ENCODE measurements at places on chromosomes 1 and 21.

DNA sequence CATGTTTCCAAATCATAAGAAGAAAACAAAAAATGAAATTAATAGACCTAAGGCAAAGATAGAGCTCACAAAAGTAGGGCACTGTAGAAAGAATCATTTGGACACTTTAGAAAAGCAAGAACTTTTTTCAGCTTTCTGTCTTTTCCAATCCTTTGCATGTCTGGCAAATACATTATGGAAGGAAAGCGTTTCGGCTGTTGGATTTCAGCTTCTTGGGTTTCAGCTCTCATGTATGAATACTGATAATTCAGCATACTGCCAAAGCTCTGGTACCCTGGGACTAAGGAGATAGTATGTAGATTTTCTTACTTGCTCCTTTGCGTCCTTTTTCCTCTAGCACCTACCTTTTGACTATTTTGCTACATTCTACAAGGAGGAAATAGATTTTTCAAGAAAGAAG lies 375.9 kb downstream of the BRINP3 start:
- peak overlapping the region; percentile 84 for H3K27ac ChIP-seq
- no peaks in the 10 kb centered on the region for H3K36me3 ChIP-seq
- no peak for DNase-seq
- H3K4me1 ChIP-seq, result peaks cover 14% of the 10 kb centered on the region
- H3K4me3 ChIP-seq, result no peak overlapping the region

DNA sequence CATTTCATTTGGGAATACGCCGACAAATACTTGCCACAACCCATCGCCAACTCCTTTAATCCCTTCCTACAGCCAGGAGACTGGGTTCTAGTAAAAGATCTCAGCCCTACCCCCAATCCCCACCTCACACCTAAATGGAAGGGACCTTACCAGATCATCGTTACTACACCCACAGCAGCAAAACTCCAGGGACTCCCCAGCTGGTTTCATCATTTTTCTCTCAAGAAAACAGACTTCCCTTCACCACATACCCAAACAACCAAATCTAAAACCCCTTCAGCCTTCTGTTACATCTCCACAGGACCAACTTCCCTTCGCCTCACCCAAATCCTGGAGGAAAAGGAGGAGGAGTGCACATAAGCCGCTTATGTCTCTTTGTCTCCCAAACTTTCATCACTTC lies 23.7 kb upstream of the SLC2A5 start:
- no peak overlapping the region for H3K4me3 ChIP-seq
- H3K27me3 ChIP-seq, result no peaks in the 10 kb centered on the region
- no peak for DNase-seq
- H3K36me3 ChIP-seq, result no peaks in the 10 kb centered on the region
- no peak overlapping the region for H3K27ac ChIP-seq

GRCh38 chr1:159436469-159436868 lies 3.1 kb upstream of the OR10J1 start:
- DNase-seq, result no peak
- H3K4me1 ChIP-seq, result no peaks in the 10 kb centered on the region
- H3K27me3 ChIP-seq, result no peaks in the 10 kb centered on the region
- no peak overlapping the region for H3K27ac ChIP-seq
- H3K4me3 ChIP-seq, result no peak overlapping the region

DNA sequence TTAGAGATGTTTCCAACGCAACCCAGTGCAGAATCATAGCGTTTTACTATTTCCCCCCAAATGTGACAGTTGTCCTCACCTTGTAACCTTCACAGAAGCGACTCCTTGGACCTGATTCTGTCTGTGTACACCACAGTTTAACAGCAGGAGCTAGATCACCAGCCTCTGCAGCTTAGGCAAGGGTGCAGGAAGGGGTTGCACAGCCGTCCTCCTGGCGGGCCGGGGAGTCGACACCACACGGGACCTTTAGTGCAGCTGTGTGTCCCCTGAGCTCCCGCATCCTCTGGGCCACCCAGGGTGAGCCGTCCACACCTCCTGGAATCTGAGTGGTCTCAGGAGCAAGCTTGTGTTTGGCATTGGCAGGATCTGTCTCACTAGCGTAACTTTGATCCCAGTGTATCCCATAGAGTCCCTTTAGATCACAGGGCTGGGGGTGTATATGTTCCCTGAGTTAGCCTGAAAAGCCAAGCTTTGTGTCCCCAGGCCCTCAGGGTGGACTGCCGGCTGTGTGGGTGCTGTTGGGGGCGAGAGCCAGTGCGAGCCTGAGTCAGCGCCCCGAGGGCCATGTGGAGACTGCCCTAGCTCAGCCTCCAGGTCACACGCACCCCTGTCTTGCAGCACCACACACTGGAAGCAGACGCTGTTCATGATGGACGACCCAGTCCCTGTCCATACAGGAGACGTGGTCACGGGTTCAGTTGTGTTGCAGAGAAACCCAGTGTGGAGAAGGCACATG lies 27.5 kb downstream of the PRMT2 start:
- H3K27me3 ChIP-seq, result no peaks in the 10 kb centered on the region
- no peaks in the 10 kb centered on the region for H3K4me1 ChIP-seq
- no peaks in the 10 kb centered on the region for H3K36me3 ChIP-seq
- H3K4me3 ChIP-seq, result no peak overlapping the region

GRCh38 chr21:35408401-35408800 lies 359.3 kb upstream of the RUNX1 start:
- H3K27ac ChIP-seq, result no peak overlapping the region
- DNase-seq, result no peak
- no peaks in the 10 kb centered on the region for H3K27me3 ChIP-seq

DNA sequence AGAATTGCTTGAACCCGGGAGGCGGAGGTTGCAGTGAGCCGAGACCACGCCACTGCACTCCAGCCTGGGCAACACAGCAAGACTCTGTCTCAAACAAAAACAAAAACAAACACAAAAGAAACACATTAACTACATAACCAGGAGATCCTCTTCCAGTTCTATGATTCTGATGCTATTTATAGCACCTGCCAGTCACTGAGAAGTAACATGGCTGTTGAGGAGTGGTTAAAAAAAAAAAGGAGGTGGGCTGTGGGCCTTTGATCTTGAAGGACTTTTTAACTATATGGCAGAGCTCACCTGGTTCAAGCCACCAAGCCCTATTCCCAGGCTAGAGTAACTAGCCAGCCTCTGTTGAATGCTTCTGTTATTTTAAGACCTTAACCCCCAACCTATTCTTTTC lies 148.8 kb downstream of the ZBTB18 start:
- no peak for DNase-seq
- no peaks in the 10 kb centered on the region for H3K36me3 ChIP-seq
- H3K4me3 ChIP-seq, result no peak overlapping the region
- H3K27me3 ChIP-seq, result no peaks in the 10 kb centered on the region
- no peak overlapping the region for H3K27ac ChIP-seq
- H3K4me1 ChIP-seq, result no peaks in the 10 kb centered on the region

DNA sequence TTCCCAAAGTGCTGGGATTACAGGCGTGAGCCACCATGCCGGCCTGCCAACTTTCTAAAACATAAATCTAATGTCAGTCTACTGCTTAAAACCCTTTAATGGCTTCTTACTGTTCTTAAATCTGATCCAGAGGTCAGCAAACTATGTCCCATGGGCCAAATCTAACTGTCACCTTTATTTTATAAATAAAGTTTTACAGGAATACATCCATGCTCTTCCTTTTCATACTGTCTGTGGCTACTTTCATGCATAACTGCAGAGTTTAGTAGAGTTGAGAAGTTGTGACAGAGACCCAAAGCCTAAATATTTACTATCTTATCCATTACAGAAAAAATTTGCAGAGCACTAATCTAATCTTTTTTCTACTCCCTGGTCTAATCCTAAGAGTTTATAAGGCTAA lies 3.8 kb downstream of the ERI3 start:
- peaks cover 22% of the 10 kb centered on the region for H3K4me1 ChIP-seq
- no peak overlapping the region for H3K27ac ChIP-seq
- H3K36me3 ChIP-seq, result no peaks in the 10 kb centered on the region
- no peak overlapping the region for H3K4me3 ChIP-seq

GRCh38 chr1:15430787-15431570 lies 7.3 kb upstream of the CTRC start:
- H3K4me1 ChIP-seq, result peaks cover 17% of the 10 kb centered on the region
- H3K27ac ChIP-seq, result no peak overlapping the region
- no peaks in the 10 kb centered on the region for H3K27me3 ChIP-seq

- H3K4me3 ChIP-seq, result no peak overlapping the region
- no peaks in the 10 kb centered on the region for H3K36me3 ChIP-seq
- H3K27me3 ChIP-seq, result no peaks in the 10 kb centered on the region
These were observed 54.5 kb upstream of the MRPS6 start for GRCh38 chr21:34018910-34019309.

DNA sequence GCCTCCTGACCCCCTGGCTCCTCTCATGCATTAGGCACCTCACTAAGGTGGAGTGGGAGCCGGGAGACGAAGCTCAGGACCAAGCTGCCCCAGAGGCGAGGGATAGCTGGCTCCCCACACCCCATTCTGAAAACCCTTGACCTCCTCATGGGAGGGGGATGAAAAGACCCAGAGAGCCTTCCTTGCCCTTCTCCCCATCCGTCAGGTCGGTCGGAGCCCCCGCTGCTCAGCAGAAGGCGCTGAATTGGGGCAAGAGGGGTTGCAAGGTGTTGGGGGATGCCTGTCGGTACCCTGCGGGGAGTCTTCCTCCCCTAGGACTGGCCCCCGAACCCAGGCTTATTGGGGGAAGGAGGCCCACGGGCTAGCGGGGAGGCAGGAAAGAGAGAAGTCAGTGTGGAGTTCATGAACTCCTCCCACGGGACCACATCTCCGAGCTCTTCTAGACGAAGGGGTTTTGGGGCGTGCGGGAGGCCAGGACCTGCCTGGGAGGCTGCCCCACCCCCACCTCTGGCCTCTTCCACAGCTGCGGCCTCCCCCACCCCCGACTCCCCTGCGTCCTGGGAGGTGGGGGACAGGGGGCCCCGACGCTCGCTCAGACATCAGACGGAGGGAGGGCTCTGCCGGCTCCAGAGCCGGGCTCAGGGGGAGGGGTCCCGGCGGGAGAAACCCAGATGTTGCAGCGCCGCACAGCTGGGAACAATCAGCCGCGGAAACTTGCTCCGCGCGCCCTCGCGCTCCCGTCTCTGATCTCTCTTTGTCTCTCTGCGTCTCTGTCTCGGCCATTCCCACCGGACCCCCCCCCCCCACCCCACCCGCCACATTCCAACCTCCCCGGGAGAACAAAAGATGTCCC lies 719 bp downstream of the MFAP2 start:
- H3K4me3 ChIP-seq, result peak overlapping the region; percentile 50
- peak; percentile 76 for DNase-seq
- H3K4me1 ChIP-seq, result peaks cover 45% of the 10 kb centered on the region
- no peaks in the 10 kb centered on the region for H3K27me3 ChIP-seq
- peak overlapping the region; percentile 96 for H3K27ac ChIP-seq

DNA sequence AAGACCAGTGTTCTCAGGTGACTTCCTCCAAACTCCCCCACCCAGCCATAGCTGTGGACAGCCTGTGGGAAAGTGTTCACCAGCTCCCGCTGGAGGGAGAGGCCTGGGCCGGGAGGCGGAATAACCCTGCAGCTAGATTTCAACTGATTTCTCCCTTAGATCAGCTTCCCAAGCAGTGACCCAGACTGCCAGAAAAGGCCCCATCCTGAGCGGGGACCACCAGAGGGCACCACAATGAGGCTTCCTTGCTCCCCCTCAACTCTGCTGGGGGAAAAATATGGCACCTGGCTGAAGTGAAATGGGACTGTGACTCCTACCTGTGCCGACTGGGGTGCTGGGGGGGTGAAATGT lies 50.8 kb downstream of the RHBG start:
- no peak overlapping the region for H3K27ac ChIP-seq
- H3K4me3 ChIP-seq, result no peak overlapping the region
- no peak for DNase-seq
- H3K27me3 ChIP-seq, result peaks cover 100% of the 10 kb centered on the region
- H3K4me1 ChIP-seq, result peaks cover 16% of the 10 kb centered on the region

- no peaks in the 10 kb centered on the region for H3K27me3 ChIP-seq
- no peaks in the 10 kb centered on the region for H3K4me1 ChIP-seq
- H3K4me3 ChIP-seq, result no peak overlapping the region
- H3K27ac ChIP-seq, result no peak overlapping the region
- DNase-seq, result no peak
These were observed 38.4 kb upstream of the GPR25 start for GRCh38 chr1:200834383-200834782.

DNA sequence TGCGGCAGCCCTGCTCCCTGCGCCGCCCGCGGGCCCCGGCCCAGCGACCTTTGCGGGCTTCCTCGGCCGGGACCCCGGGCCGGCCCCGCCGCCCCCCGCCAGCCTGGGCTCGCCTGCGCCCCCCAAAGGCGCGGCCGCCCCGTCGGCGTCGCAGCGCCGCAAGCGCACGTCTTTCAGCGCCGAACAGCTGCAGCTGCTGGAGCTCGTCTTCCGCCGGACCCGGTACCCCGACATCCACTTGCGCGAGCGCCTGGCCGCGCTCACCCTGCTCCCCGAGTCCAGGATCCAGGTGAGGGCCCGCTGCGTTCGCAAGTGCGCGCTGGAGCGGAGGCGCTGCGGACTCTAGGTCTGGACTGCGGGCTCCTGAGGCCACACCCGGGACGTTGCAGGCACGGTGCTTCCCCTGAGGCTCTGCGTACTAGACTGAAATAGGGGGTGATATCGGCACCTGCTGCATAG lies 351 bp downstream of the MIXL1 start:
- H3K4me3 ChIP-seq, result peak overlapping the region; percentile 55
- H3K4me1 ChIP-seq, result no peaks in the 10 kb centered on the region
- DNase-seq, result peak; percentile 27
- H3K36me3 ChIP-seq, result no peaks in the 10 kb centered on the region
- H3K27ac ChIP-seq, result no peak overlapping the region

- DNase-seq, result no peak
- H3K36me3 ChIP-seq, result no peaks in the 10 kb centered on the region
- peaks cover 4% of the 10 kb centered on the region for H3K4me1 ChIP-seq
- H3K4me3 ChIP-seq, result no peak overlapping the region
- no peaks in the 10 kb centered on the region for H3K27me3 ChIP-seq
These were observed 30.5 kb downstream of the BATF3 start for GRCh38 chr1:212669102-212669501.

- DNase-seq, result no peak
- H3K4me1 ChIP-seq, result peaks cover 38% of the 10 kb centered on the region
- no peak overlapping the region for H3K4me3 ChIP-seq
These were observed 49.1 kb upstream of the LAPTM5 start for GRCh38 chr1:30806381-30807317.

DNA sequence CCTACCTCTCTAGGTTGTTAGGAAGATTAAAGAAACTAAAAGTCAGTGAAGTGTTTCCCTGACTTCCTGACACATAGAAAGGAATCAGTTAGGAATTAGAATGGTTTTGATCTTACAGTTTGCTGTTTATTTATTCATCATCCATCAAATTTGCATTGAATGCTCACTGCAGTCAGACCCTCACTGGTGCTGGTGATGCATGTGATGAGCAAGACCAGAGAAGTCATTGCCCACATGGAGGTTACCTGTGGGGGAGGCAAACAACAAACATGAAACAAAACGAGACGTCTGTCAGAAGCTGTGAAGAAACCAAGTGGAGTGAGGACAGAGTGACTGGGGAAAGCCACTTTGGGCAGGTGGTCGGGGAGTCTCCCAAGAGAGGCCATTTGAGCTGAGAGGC lies 6.4 kb downstream of the CTPS1 start:
- no peaks in the 10 kb centered on the region for H3K36me3 ChIP-seq
- H3K4me3 ChIP-seq, result no peak overlapping the region
- peak overlapping the region; percentile 76 for H3K27ac ChIP-seq
- no peak for DNase-seq
- H3K4me1 ChIP-seq, result peaks cover 46% of the 10 kb centered on the region

Measured in hepatocyte (in vitro differentiated cells).